NCI-H510A treated with DMSO at 0.1 percent for 48 hours (cell line): ENCODE measurements at places on chromosomes 11 and 22.

GRCh38 chr11:102666331-102666957, 39.1 kb downstream of the MMP27 start:
- peak; percentile 44 for DNase-seq

- DNase-seq, result no peak
Observed at GRCh38 chr22:30033901-30034300, 46.4 kb upstream of the HORMAD2 start.

GRCh38 chr11:45935349-45936064, 13.1 kb downstream of the LARGE2 start:
- no peak for DNase-seq

- no peak for DNase-seq
Observed at GRCh38 chr11:92099183-92099582, 125.4 kb upstream of the FAT3 start.

GRCh38 chr11:94740083-94741021, 27.8 kb upstream of the AMOTL1 start:
- DNase-seq, result peak; percentile 15

GRCh38 chr22:26097840-26098239, 71.4 kb upstream of the SEZ6L start:
- no peak for DNase-seq

GRCh38 chr22:33476716-33477115, 418.5 kb upstream of the SYN3 start:
- DNase-seq, result no peak

DNA sequence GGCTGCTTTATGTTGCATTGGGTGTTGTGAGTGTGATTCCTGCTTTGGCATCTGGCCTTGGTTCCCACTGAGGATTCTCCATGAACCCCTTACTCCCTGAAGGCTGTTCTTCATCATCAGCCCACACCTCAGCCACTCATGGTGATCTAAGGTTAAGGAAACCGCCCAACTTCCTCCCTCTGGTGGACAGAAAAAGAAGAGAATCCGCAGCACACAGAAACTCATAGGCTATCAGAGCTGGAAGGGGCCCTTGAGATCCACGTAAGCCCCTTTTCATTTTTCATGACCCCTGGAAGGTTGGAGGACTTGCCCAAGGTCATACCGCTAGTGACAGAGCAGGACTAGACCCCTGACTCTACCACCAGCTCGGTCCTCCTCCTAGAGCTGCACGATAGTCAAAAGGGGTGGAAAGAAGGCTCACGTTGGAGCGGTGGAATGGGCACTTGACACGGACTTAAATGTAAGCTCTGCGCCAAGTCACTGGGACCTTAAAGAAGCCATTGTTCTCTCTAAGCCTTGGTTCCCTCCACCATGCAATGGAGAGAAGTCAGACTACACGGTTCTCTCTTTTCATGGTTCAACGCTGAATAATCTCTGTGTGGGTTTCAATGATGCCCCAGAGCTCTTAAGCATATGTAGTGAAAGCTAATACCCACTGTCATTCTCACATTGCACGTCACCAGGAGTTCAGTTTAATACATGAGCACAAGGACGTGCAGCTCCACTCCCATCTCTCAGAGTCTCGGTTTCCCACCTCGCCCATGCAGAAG, 83.6 kb upstream of the CRTAM start:
- DNase-seq, result no peak
